Neural crest cell (in vitro differentiated cells): ENCODE measurements at places on chromosomes 11 and 22. TPM values are rescaled to one million over a fixed set of nuclear protein-coding genes. Genes with fewer than 3 reads are reported as not detected.

The MAML2 gene
- total RNA-seq: 18.7 and 20.5 TPM in 2 replicates

The MUC6 gene
- not detected in 2 replicates for total RNA-seq

The OR56A1 gene
- 0.14 and 0.16 TPM in 2 replicates for total RNA-seq

The YPEL1 gene
- total RNA-seq: 19.5 and 20.9 TPM in 2 replicates

The LUZP2 gene
- total RNA-seq: 0.23 and 0.28 TPM in 2 replicates

The MPEG1 gene
- not detected in 2 replicates for total RNA-seq

The OR52N4 gene
- total RNA-seq: not detected in 2 replicates

The P2RY2 gene
- total RNA-seq: 0.14 and 0.27 TPM in 2 replicates

The SAA1 gene
- not detected in 2 replicates for total RNA-seq

The SLC5A4 gene
- total RNA-seq: 0.14 and 0.23 TPM in 2 replicates

The FSHB gene
- total RNA-seq: not detected in 2 replicates

The VPREB3 gene
- total RNA-seq: not detected in 2 replicates

The ARFGAP3 gene
- 28.4 and 29.9 TPM in 2 replicates for total RNA-seq

The TEX12 gene
- 0.41 TPM in 1 of 2 replicates, not detected in the other for total RNA-seq

The CAPN5 gene
- total RNA-seq: 25.8 and 26.2 TPM in 2 replicates

The CDC42BPG gene
- 3.0 and 3.5 TPM in 2 replicates for total RNA-seq

The SYCE3 gene
- not detected in 2 replicates for total RNA-seq

The DERL3 gene
- total RNA-seq: 5.7 TPM in 2 replicates

The CFAP300 gene
- 6.2 and 6.4 TPM in 2 replicates for total RNA-seq

The EXPH5 gene
- total RNA-seq: 0.68 TPM in 2 replicates

The OR8D1 gene
- not detected in 2 replicates for total RNA-seq

The HBG1 gene
- not detected in 2 replicates for total RNA-seq

The PACS1 gene
- 47.9 and 54.3 TPM in 2 replicates for total RNA-seq

The CHRM1 gene
- not detected in 2 replicates for total RNA-seq

The DDTL gene
- total RNA-seq: not detected in 2 replicates

The MYOD1 gene
- not detected in 2 replicates for total RNA-seq

The SLC7A4 gene
- 0.26 and 0.43 TPM in 2 replicates for total RNA-seq

The OR51E1 gene
- total RNA-seq: not detected in 2 replicates

The SAA4 gene
- not detected in 2 replicates for total RNA-seq

The GRAP2 gene
- total RNA-seq: 0.12 TPM in 1 of 2 replicates, not detected in the other

The PGA5 gene
- not detected in 2 replicates for total RNA-seq

The P2RY6 gene
- total RNA-seq: not detected in 2 replicates

The IRAG1 gene
- 5.4 and 6.1 TPM in 2 replicates for total RNA-seq

The ARHGAP32 gene
- total RNA-seq: 38.4 and 40.3 TPM in 2 replicates
